ENCODE measurements at places on chromosomes 12 and 14.

DNA sequence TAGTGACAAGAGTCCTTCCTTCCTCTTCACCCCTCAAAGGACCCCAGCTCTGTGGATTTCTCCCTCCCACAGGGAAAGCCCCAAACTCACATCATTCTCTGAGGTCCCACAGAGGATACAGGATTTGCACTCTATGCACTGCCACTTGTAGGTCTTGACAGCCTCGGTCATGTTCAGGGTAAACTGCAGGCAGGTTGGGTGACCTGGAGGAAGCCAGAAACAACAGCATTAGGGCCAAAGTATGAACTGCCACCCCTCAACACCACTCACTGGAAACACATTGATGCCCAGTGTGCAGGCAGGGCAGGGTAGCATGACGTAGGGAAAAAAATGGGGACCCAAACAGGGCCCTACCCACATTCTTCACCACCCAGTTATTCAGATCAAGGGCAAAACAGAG, 264.4 kb downstream of the DPF3 start:
- no peak for DNase-seq

GRCh38 chr12:104691721-104692556, 235.2 kb downstream of the CHST11 start:
- DNase-seq, result no peak

DNA sequence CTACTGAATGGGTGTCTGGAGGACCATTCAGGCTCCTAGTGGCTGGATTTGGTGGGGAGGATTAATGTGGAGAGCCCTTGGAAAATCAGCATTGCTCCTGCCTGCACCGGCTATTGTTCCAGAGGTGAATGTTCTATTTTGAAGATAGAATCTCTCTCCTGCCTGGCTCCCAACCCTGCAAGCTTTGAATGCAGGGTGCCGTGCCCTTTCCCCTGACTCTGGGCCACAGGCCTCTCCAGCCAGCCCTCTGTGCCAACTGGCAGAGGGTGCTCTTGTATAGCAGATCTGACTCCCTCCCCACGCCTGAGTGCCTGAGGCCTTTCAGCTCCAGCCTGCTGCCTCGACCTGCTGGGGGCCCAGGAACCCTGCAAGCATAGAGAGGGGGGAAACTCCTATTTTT, 106.8 kb downstream of the TMEM260 start:
- no peak for DNase-seq

GRCh38 chr12:45464699-45465098, 248.8 kb downstream of the ANO6 start:
- DNase-seq, result no peak

DNA sequence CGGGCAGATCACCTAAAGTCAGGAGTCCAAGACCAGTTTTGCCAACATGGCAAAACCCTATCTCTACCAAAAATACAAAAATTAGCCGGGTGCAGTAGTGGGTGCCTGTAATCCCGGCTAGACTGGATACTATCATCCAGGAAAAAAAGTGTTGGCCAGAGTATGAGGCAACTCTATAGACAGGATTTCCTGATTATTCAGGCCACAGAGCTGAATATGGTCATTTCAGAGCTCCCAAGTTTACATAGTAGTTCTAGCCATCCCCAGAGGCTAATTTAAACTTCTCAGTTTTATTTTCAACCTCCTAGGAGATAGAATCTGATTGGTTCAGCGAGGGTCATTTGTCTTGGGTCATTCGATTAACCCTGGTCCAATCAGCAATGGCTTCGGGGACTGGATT, 7.3 kb downstream of the RPGRIP1 start:
- no peak for DNase-seq

DNA sequence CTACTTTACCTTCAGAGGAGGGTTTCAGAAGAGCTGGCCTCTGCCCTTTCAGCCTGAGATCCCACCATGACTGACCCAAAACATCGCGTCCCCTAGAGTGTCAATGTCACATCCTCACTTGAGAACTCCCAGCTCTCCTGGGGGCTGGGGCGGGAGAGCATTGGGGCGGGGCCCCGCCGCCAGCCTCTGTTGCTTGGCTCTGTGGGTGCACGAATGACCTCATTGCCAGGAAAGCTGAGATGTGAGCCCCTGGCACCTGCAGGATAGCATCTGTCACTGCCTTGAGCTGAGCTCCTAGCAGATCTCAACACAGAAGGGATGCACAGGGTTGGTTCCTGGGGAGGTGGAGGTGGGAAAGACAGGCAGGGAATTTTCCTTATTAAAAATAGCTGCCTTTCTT, 20.6 kb upstream of the MYL2 start:
- DNase-seq, result no peak

DNA sequence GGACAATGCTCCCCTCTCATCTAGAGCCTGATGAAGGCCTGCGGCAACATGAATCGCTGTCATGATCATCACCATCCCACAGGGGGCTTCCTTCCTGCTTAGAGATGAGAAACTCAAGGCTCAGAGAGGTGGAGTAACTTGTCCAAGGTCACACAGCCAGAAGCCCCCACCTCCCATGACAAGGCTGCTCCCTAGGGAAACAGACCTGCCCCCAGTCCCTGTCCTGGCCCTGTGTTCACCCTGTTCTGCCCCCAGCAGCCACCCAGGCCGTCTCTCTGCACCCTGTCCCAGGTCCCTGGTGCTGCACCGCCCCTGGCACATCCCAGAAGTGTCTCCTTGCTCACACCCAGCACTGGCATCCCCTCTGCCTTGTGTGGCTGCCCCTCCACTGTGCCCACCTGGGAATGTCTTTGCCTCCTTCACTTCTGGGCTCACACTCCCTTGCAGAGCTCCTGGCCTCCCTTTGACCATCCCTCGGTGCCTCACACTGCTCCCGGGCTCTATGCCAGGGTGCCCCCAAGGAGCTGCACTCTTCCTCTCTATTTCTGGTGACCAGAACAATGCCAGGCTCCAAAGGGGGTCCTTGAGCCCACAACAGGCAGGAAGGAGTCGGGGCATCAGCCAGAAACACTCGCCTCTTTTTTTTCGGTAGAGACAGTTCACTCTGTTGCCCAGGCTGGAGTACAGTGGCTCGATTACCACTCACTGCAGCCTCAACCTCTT, 70.5 kb downstream of the BCL11B start:
- DNase-seq, result no peak

- no peak for DNase-seq
Measured at GRCh38 chr12:103969391-103969790, 3.7 kb downstream of the TDG start.

- no peak for DNase-seq
Measured at GRCh38 chr14:93832665-93833064, 44.4 kb upstream of the PRIMA1 start.

- DNase-seq, result no peak
Measured at GRCh38 chr12:21296751-21297406, 37.8 kb downstream of the SLCO1A2 start.

DNA sequence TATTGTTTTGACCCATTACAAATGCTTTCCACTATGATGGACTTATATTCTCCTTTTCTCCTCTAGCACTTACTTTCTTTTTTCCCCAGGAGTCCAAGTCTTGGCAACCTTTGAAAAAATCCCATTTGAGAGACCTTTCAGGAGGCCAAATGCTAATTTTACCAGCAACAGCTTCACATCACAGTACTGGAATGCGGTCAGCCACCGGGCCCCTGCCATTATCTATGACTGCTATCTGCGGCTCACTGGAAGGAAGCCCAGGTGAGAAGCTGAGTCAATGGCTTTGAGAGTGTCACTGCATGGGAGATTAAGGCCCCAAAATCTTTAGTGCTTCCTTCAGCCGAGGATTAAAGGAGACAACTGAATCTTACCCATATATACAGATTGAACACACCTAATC, 64.2 kb downstream of the ERGIC2 start:
- DNase-seq, result no peak

DNA sequence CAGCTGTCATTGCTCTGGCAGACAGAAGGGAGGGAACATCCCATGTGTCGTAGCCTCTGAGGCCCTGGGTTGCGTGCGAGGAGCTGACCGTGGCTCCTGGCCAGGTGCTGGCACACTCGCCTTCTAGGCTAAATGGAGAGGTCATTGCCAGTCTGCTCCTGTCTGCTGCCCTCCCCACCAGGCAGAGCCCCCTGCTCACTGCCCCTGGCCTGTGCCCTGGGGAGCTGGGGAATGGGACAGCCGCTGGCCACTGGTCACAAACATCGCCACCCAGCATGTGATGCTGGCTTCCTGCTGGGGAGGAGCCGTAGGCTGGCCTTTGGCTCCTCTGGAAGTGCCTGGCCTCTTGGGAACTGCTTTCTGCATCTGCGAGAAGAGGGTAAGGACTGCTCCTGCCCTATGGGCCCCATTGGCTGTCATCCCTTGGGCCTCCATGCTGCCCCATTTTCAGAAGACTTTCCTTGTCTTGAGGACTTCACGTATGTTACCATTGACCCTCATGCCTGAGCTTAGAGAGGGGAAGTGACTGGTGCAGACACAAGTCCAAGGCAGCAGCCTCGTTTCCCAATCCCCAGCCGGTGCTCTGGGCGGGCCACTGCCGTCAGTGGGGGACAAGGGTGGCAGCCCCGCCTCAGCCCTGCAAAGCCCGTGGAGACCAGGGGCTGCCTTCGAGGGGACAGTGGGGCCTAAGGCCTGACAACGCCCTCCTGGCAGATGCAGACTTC, 2.0 kb upstream of the TNFAIP2 start:
- DNase-seq, result no peak

- no peak for DNase-seq
Measured at GRCh38 chr14:72701605-72702004, 192.3 kb downstream of the DPF3 start.

- DNase-seq, result no peak
Measured at GRCh38 chr14:43900173-43900655, 606.9 kb downstream of the FSCB start.

GRCh38 chr14:29853272-29853671, 74.4 kb downstream of the PRKD1 start:
- no peak for DNase-seq

- no peak for DNase-seq
Measured at GRCh38 chr14:91062600-91062999, 2.2 kb upstream of the RPS6KA5 start.

DNA sequence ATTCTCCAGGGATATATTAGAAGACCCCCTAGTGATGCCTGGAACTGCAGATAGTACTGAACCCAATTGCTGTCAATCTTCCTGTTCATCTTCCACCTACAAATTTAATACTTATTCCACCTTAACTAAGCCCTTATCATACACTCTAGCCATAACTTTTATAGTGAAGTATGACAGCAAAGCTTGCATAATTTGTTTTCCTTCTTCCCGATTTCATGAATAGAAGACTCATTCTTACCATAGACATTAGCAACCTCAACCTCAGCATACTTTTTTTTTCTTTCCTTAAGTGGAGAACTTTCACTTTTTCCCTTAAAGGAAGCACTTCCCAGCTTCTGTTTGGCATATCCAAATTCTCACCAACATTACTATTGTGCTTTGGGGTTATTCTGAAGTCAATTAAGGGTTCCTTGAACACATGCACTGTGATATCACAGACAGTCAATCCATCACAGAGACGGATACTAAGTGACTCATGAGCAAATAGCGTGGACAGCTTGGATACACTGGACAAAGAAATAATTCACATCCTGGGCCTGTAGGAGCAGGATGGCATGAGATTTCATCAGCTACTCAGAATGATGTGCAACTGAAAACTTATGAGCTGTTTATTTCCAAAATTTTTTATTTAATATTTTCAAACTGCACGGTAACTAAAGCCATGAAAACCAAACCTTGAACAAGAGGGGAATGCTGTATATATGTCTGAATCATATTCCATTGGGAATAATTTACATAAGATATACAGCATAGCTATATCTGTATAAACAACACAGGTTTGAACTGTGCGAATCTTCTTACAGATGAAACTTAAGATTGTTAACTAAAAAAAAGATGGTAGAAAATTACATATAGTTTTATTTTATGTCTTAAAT, 63.9 kb downstream of the SYT1 start:
- no peak for DNase-seq

DNA sequence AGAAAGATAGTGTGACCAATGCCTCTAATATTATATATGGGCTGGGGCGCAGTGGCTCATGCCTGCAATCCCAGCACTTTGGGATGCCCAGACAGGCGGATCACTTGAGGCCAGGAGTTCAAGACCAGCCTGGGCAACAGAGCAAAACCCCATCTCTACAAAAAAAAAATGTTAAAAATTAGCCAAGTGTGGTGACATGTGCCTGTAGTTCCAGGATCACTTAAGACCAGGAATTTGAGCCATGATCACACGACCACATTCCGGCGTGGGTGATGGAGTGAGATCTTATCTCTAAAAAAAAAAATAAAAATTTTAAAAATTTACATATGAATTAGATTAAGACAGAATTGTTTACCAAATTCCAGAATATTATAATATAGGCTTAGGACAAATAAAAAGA, 12.0 kb downstream of the TM7SF3 start:
- no peak for DNase-seq

DNA sequence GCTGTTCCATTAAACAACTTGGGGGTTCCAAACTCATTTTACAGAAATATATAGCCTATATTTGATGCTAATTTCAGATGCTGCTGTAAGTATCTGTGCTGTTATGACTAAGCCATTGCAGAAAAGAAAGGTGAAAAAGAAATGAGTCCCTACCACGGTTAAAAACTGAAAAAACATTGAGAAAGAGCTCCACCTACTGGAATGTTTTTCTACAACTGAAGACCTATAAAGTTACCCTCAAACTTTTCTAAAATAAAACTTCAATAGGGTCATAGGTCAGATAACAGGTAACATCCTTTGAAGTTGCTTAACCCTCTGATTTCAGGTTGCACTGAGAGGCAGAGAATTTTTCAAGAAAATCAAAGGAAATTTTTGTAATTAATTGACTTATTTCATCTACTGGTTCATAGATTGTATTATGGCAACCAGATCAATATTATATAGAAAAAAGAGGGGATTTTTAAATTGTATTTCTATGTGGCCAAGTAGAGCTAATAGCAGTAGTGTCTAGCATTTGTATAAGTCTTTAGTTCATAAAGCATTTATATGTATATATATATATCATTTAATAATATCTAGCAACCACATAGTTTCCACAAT, 279.9 kb downstream of the RPS29 start:
- DNase-seq, result no peak

DNA sequence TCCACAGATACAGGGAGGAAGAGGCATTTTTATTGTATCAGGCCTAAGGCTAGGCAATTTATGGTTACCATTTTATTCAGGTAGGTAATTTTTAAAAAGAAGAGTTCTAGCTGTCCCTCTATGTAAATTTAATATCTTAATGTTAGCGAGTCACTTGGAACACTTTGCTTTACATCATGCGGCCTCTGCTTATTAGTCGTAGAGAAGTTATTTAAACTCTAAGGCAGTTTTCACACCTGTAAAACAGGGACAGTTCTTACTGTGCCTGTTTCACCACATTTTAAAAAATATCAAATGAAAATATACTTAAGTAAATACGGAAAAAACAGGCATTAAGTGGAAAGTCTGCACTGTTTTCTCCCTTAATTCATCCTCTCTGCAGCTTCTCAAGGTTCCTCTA, 71.4 kb upstream of the POC1B start:
- DNase-seq, result no peak

- no peak for DNase-seq
Measured at GRCh38 chr14:76502638-76503037, 126.7 kb downstream of the ESRRB start.

DNA sequence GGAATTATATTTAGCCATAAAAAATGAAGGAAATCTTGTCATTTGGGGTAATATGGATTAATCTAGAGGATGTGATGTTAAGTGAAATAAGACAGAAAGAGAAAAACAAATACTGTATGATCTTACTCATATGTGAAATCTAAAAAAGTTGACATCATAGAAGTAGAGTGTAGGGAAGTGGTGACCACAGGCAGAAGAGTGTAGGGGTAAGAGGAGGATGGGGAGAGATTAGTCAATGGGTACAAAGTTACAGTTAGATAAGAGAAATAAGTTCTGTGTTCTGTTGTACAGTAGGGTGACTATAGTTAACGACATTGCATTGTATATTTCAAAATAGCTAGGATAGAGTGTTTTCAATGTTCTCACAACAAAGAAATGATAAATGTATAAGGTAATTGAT, 87.0 kb downstream of the TSHR start:
- no peak for DNase-seq
